ENCODE measurements at places on chromosomes 12 and 14.

DNA sequence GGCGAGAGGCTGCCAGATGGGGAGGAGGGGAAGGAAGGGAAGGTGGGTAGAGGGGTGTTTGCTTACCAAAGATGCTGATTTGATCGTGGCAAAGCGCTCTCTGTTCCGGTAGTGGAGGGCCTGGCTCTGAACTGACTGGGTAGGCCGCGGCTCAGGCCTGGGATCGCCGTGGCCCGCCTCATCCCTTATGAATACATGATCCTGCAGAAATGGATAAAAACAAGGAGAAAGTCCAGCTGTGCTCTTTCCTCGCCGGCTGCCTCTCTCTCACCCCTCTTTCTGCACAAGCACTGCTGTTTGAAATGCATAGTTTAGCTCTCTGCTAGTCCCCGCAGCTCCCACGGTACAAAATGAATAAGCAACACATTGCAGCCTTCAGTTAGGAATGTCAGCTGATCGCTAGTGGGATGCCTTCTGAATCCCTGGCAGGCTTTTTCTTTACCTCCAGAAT, 53.8 kb downstream of the PEBP1 start:
- DNase-seq: no peak

DNA sequence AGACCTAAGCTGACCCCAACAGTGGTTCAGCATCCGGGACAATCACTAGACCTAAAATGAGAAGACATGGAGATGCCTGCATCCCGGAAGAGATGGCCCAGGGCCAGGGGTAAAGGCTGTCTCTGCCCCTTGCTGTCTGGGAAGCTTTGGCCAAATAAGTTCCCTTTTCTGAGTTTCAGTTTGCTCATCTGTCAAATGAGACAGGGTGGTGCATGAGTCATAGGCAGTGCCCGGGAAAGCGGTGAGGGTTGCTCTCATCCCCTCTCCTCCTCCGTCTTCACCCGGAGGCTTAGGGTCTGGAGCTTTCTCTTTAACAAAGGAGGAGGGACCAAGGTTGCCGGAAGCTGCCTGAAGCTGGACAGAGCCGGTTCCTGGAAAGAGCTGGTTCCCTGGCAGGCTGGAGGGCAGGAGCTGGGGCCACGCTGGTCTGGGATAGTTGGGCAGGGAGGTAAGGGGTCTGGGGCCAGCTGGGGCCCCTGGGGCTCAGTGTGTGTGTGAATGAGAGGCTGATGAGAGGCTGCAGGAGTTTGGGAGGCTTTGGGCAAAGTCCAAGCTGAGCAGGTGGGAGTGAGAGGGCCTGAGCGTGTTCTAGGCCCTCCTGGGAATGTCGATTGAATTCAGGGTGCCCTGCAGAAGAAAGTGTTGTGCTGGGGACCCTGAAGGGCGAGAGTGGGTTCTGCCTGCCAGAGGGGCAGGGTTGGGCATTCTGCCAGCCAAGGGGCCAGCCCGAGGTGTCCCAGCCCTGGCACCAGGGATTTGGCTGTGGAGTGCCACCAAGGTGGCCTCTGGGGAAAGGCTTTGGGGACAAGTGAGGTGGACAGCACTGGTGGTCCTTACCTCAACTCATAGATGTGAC, at the start of gene SDSL:
Gene SDSL, plus strand, starts transcription at position 351 of the 856 bp plus-strand sequence. CDS start 5,603 bp downstream, outside the sequence.
- peak; percentile 27 for DNase-seq

DNA sequence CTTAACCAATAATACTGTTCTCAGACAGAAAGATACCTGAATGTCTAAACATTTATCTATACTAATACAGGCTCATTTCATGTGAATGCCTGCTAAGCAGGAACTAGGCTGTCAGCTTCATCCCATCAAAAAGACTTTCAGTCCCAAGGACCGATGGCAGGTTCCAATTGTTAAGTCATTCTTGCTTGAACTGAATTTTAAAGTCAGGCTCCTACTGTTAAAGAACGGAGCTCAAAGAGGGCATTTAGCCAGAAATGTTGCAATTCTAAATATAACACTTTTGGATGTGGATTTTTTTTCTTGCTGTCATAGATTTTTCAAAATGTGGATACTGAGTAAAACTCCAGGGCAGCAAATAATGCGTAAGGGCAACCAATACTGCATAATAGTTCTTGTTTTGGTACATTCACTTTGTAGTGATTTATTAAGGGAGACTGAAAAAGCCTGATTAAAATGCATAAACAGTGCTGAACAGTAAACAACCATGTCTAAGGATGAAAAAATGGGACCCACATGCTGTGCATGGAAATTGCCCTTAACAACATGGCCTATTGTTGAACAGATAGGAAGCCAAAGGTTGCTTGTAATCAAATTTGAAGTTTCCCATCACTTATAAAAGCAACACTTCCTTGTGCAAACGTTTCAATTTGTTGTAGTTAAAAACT, 38.6 kb upstream of the DBX2 start:
- no peak for DNase-seq

DNA sequence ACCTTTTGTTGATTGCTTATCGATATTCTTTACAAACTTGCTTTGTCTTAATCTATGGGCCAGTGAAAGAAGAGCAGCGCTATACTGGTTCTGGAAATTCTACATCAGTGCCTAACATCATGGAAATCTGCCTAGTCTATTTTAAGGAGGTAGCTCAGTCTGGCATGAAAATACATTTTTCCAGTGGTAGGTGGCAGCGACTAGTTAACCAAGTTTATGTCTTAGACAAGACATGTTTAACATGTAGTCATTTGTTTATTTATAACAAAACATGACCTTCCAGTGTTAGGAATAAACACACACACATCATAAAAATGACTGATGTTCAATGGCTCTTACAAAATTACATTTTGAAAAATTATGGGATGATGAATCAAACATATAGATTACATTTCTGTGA, 336.0 kb upstream of the SOX5 start:
- DNase-seq: no peak

DNA sequence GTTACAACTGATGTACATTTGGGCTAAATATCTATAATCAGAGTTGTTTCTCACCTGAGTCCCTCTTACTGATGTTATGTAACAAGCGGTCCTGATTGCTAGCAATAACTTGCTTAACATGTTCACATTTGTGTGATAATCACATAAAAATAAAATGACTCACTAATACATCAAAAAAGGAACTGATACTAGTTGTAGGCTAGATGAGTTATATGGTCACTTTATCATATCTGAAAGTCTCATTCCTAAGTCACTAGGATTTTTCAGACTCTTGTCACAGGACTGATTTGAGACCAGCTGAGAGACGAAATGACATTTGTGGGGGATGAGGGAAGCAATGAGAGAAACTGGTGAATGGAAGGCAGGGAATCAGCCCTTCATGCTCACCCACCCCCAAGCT, 34.3 kb downstream of the NKX2-1 start:
- DNase-seq: no peak

GRCh38 chr12:3473171-3473570, 17.8 kb upstream of the PRMT8 start:
- no peak for DNase-seq

GRCh38 chr14:95683793-95684192, 2.4 kb upstream of the TCL1B start:
- no peak for DNase-seq

GRCh38 chr12:55019784-55020183, at the start of gene NEUROD4:
TSS of gene NEUROD4 (plus strand) at chr12:55019974. CDS start at chr12:55026440, 6,466 bp downstream.
- no peak for DNase-seq

GRCh38 chr14:21704338-21704737, 30.7 kb upstream of the OR4E1 start:
- no peak for DNase-seq
